ENCODE measurements at places on chromosomes 16 and 17.

DNA sequence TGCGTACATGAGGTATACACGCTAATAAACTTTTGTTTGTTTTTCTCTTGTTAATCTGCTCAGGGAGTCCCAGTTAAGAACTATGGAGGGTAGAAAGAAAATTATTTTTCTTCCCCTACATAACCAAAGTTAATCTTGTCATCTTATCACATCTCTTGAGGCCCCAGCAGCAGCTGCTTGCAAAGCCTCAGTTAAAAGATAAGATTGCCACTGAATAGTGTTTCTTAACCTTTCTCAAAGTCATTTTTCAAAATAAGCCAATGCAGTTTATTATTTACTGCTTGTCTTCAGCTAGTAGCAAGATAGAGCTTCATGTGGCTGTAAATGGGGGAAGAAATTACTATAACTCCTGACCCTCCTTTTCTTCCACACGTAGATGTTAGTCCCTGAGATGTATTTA, 21.5 kb upstream of the APOH start:
- DNase-seq, result no peak

GRCh38 chr17:51803161-51803560, 355.4 kb downstream of the CA10 start:
- no peak for DNase-seq

- DNase-seq, result no peak
Measured at GRCh38 chr17:45867171-45867570, 22.5 kb downstream of the SPPL2C start.

GRCh38 chr16:84390131-84390785, 21.9 kb downstream of the ATP2C2 start:
- no peak for DNase-seq

- DNase-seq, result no peak
Measured at GRCh38 chr17:37399265-37399803, 7.3 kb downstream of the ACACA start.

DNA sequence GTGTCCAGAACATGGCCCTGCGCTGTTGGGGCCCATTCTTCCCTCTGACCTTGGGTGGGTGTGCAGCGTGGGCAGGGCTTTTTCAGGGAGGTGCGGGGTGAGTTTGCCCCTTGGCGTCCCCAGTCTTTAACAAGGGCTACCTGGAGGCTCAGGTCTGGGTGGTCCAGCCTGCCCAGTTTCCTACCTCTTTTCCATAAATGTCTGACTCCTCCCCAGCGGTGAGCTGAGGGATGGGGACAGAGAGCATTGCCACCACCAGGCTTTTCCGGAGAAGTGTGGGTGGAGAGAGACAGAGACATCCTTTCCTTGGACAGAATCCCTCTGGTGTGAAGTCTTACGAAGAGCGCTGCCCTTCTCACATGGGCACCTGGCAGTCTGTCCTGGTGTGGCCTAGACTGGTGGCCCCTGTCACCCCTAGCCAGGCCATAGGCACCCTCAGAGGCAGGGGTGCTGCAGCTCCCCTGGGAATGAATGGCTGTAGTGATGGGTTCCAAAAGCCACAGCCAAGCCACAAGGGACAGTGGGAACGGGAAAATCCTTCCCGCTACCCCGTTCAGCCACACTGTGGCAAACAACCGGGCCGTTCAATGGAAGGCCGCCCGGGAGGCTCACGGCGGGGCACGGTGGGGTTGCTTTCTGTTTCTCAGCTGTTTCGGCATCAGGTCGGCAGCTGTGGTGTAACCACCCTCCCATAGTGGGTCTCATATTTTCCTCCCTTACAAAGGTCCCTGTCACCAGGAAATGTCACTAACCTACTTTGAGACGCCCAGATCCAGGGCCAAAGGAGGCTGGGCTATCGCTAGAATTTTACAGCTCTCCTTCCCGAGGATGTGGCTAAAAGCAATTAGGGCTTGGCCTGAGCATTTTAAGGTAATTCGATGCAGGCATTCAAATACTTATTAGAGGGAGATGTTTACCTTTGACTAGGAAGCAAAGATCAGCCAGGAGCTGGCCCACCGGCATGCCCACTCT, 61.9 kb upstream of the GSE1 start:
- DNase-seq, result no peak

GRCh38 chr17:49022391-49022941, 25.3 kb downstream of the IGF2BP1 start:
- peak; percentile 76 for DNase-seq

DNA sequence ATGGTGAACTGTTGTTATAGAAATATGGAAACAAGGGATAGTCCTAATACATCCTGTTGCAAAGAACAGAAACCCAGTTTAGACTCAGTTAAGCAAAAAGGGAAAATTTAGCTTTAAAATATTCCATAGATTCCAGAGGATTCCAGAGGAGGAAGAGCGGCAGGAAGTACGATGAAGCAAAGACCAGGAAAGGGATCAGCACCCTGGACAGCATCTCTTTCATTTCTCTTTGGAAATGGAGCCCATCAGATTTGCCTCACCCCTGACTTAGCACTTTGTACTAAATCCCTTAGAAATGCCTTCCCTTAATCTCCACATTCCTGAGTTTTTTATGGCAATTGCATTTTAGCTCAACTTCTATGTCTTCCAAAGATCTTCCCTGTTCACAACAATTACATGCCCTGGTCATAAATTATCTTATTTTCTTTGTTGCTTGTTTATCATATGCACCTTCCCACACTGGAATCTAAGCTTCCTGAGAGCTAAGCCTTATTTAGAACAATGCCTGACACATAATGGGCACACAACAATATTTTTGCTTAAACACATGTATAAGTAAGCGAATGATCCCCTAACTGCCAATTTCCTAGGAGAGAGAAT, 150.0 kb upstream of the RBFOX1 start:
- DNase-seq, result no peak

- DNase-seq, result peak; percentile 98
Measured at GRCh38 chr17:61426482-61427304, 25.5 kb upstream of the TBX4 start.

GRCh38 chr16:83968306-83968851, 335 bp downstream of the NECAB2 start:
- no peak for DNase-seq

DNA sequence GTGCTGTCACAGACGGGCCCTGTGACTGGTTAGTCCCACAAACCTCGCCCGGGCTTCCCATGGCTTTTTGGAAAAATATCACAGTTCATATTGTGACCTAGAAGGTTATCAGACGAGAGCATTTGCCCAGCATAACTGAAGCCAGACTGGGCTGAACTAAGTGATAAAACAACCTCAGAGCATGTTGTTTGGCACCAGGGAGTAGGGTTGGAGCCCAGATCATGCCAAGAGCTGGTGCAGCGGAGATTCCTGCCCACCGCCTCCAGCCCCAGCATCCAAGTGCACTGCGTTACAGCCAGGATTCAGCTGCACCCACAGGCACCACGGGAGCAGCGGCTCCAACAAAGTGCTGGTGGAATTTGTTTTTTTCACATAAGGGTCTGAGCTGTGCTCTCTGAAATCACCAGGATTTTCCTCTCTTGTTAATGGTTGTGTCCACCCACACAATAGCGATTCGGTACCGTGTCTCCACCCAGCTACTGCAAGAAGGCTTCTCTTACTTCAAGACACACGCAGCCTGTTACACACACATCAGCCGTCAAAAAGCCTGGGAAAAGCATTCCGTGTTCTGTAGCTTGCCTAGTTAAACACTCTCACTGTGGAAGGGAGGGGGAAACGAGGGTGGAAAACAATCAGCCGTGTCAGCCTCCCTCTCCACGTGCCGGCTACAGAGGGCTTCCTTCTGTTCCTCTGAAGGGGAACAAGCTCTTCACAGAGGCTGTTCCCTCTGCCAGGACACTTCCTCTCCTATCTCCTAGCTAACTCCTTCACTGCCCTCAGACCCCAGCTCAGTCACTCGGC, 273.8 kb downstream of the C16orf95 start:
- no peak for DNase-seq

GRCh38 chr16:69399361-69399760, 13.6 kb upstream of the TERF2 start:
- DNase-seq, result no peak

DNA sequence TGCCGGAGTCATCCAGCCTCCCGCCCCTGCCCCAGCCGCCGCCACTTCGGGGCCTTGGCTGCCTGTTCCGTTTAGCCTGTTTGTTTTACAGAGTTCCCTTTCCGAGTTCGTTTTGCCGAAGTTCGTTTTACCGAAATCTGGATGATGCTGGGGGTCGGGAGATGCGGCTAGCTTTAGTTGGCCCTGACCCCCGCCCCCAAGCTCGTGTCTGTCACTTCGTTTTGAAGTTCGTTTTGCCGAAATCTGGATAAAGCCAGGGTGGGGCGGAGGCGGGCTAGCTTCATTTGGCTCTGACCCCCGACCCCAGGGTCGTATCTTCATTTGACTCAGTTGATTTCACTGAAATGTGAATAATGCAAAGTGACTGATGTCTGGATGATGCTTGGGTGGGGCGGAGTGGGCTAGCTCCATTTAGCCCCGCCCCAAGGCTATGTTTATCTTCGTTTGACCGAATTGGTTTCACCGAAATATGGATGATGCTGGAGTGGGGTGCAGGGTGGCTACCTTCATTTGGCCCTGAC, 591 bp downstream of the PSMD7 start:
- DNase-seq, result peak; percentile 24

- DNase-seq, result no peak
Measured at GRCh38 chr16:63776437-63776836, 1345.4 kb downstream of the CDH11 start.

- DNase-seq, result no peak
Measured at GRCh38 chr17:79657036-79657435, 46.2 kb upstream of the RBFOX3 start.

DNA sequence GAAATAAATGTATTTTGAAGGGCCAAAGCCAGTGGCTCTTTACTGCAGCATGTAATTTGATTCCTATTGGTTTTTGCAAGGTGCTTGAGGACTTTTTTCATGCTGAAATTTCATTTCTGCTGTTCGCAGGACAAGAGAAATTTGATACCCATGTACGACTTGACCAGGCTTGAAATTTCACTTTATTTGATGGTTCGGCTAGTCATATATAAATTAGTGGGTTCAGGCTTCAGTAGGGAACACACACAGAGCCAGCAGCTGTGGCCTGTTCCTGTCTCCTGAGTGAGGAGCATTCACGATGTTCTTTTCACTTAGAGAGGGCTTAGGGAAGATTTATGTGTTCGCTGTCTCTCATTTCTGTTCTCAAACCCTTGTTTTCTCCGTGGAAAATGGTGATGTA, 258.4 kb upstream of the CACNG5 start:
- DNase-seq, result no peak

- peak; percentile 49 for DNase-seq
Measured at GRCh38 chr17:28057731-28058246, 15.3 kb downstream of the NLK start.

DNA sequence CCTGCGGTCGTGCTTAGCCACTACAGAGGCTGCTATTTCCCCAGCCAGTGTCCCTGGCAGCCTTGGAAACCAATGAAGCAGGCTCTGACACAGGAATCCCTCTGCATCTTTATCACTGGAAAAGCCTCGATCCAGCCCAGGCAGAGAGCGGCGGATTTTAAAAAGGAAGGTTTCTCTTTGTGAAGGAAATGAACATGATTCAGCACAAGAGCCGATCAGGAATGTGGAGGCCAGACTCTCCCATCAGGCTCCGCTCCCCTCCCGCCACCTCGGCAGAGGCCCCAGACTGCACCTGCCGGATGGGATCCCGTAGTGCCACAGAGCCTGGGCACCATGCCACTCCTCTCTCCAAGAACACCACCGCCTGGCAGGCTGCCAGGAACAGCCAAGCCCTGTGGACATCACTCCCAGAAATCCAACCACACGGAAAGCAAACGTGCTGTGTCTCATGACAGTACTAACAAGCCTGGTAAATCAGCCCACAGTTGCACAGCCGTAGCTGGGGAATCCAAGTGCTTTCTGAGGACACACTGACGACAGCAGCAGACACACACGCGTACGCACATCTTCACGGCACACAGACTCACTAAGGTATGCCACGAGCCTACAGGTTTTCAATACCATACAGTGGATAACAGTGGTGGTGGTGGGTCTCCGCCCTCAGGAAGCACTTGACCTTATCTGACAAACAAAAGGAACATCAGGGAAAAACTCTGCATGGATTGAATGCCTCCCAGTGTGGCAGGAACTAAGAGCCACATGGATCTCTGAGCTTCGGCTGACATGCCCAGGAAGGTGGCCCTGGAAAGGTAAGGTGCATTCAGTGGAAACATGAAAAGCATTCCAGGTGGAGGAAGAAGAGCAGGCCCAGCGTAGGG, 5.4 kb downstream of the LRRC75A start:
- DNase-seq, result no peak

GRCh38 chr17:74779948-74780400, 3.8 kb upstream of the NAT9 start:
- no peak for DNase-seq

DNA sequence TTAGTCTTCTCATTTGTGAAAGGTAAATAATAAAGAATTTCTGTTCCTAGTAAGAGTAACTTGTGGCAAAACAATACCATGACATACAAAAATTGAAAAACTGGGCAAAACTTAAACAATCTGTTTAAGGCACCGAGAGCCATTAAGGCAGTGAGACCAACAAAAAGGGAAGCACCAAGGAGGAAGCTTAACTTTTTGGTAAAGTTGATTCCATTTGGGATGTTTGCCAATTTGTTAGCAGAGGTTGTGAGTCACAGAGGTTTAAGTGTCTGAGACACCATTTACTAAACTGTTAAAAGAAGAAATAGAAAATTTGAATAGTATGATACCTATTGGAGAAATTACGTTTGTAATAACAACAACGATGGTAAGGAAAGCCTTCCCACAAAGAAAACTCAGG, 4.9 kb downstream of the SLC35G3 start:
- no peak for DNase-seq

Data from HepG2 (cell line).